ENCODE measurements at places on chromosomes 6 and 20. TPM values are rescaled to one million over a fixed set of nuclear protein-coding genes. Genes with fewer than 3 reads are reported as not detected.
A peak's percentile ranks its signal among the peaks of the same experiment; 100 is the strongest.

GNMT gene
- 3.0 TPM for total RNA-seq

OR2H2 gene
- total RNA-seq: not detected

RIPOR2 gene
- 48.4 TPM for total RNA-seq

HLA-DQA1 gene
- total RNA-seq: 352 TPM

RHAG gene
- 2.8 TPM for total RNA-seq

NHSL1 gene
- total RNA-seq: 0.85 TPM

SPATA25 gene
- 3.1 TPM for total RNA-seq

FKBP5 gene
- total RNA-seq: 34.2 TPM

GTSF1L gene
- total RNA-seq: 0.14 TPM

ANKRD6 gene
- 10.6 TPM for total RNA-seq

CDH4 gene
- total RNA-seq: 0.61 TPM

SYCP2L gene
- 0.99 TPM for total RNA-seq

- H3K36me3 ChIP-seq: no peaks in the 10 kb centered on the region
- H3K4me1 ChIP-seq: peaks cover 4% of the 10 kb centered on the region
- no peak overlapping the region for H3K4me3 ChIP-seq
- H3K27ac ChIP-seq: no peak overlapping the region
- H3K27me3 ChIP-seq: no peaks in the 10 kb centered on the region
Observed at GRCh38 chr6:119174879-119175817, 96.7 kb upstream of the FAM184A start.

DNA sequence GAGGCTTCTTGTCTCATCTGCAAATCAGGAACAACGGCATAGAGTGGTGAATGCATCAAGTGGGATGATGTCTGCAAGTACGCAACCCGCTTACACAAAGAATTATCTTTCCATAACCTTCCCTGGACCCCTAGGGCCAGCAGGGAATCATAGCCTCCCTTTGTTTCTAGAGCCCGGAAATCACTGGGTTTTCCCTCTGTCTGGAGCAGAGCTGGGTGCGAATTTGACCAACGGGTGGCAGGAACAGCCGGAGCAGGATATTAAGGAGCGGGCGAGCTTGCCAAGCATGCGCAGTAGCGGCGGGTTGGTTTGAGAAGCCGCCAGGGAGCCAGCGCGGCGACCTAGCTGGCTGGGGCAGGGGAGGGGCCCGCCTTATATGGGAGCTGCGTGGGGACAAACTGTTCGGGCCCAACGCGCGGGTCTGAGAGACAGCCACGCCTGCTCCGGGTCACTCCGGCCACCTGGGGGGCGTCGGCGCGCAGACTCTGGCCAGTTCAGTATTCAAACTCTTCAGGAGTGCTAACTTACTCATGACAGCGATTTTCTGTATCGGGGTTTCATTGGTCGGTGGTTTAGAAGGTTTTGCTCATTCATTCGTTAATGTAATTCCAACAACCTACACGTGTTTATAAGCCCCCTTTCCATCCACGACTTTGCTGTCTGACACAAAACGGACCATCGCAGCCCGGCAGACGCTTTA lies 1.6 kb upstream of the KIF16B start:
- DNase-seq: peak; percentile 74
- H3K27me3 ChIP-seq: peaks cover 17% of the 10 kb centered on the region
- peaks cover 18% of the 10 kb centered on the region for H3K4me1 ChIP-seq
- H3K36me3 ChIP-seq: no peaks in the 10 kb centered on the region
- no peak overlapping the region for H3K27ac ChIP-seq

DNA sequence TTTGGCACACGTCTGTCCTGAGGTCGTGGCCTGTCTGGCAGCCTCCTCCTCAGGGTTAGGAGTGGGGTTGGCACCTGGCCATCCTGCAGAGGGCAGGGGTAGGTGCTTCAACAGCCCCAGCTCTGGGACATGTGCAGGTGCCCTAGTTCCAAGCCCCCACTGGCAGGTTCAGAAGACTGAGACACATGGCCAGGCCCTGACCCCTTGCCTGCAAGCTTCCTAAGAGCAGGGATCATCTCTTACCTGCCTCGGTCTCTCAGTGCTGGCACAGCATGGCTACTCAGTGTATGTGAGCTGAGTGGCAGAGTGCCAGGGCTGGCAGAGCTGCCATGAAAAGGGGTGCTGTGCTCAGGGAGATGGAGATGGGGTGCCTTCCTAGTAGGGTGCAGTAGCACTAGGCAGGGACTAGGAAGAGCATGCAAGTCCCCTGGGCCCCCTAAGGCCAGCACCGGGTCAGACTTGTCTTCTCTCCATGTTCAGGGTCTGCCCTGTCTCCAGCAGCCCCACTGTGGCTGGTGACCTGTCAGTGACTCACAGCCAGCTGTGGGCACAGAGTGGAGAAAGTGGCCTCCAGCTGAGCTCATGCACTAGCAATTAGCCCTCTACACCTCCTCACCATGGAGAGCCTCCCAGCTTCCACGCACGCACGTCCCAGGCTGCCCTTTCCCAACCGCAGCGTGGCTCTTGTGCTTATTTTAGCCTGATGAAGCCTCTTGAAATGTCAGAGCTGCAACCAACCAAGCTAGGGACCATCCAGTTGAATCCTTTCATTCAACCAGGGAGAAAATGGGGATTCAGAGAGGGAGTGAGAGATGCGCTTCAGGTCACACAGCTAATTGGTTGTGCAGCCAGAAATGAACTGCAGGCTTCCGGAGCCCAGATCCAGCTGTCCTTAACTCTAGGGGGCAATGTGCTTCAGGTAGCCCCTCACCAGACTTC lies 116.6 kb downstream of the MRPL14 start:
- peaks cover 2% of the 10 kb centered on the region for H3K27me3 ChIP-seq
- H3K4me1 ChIP-seq: no peaks in the 10 kb centered on the region
- no peak overlapping the region for H3K27ac ChIP-seq
- H3K36me3 ChIP-seq: no peaks in the 10 kb centered on the region
- no peak overlapping the region for H3K4me3 ChIP-seq

- no peaks in the 10 kb centered on the region for H3K36me3 ChIP-seq
- H3K27ac ChIP-seq: no peak overlapping the region
- no peaks in the 10 kb centered on the region for H3K27me3 ChIP-seq
Observed at GRCh38 chr6:63926258-63926780, 290.7 kb downstream of the PHF3 start.

DNA sequence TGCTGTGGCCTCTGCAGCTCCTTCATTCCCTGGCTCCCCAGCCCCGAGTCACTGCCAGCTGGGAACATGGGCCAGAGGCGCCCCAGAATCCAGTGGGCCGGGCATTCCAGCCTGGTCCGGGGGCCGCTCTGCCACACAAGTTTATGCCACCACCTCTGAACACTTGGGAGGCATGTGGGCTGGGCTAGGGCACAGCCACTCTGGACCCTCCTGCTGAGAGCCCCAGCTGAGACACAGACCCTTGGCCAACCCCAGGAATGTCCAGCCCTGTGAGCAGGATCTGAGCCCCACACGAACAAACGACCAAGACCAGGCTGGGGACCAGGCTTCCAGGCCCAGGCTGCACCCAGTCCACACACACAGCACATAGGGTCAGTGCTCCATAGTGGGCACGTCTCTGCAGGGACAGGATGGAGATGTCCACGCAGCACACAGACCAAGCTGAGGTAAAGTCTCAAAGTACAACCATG lies 33.0 kb downstream of the YTHDF1 start:
- H3K4me1 ChIP-seq: no peaks in the 10 kb centered on the region
- no peak for DNase-seq
- no peaks in the 10 kb centered on the region for H3K36me3 ChIP-seq
- H3K27me3 ChIP-seq: peaks cover 32% of the 10 kb centered on the region

DNA sequence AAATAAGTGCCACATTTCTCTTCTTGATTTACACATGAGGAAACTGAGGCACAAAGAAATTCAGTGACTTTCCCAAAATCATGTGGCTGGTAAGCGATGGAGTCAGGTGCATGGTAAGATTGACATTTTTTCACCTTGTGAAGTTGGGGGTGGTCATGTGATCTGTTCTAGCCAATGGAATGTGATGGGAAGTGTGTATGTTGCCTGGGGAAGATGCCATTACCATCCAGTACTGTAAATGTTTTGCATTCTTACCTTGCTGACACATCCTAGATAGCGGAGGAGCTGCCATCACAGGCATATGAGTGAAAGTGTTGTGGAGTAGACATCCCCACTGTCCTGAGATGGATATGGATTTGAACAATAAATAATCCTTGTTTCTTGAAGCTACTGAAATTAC lies 499.6 kb upstream of the SULF2 start:
- no peaks in the 10 kb centered on the region for H3K36me3 ChIP-seq
- H3K4me3 ChIP-seq: no peak overlapping the region
- H3K4me1 ChIP-seq: no peaks in the 10 kb centered on the region
- H3K27me3 ChIP-seq: no peaks in the 10 kb centered on the region

DNA sequence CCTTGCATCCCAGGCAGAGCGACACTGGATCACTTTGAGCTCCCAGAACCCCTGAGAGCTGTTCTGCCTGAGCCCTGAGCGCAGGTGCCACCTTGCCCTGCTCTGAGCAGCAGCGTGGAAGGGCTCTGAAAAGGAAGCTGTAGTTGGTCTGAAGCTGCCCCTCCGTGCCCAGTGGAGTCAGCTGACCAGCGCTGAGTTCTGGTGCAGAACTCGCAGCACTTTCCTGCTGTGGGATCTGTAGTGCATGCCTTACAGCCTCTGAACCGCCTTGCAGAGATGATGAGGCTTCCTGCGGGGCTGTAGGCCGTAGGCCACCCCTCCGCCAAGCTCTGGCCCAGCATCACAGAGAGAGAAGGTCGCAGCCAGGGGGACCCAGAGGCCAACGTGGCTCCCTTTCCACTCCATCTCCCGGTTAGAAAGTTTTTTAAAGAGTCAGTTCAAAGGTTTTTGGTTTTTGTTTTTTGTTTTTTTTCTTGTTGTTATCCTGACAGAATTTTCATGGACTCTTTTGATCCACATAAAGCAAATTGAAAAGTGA lies 158.3 kb upstream of the CST7 start:
- no peaks in the 10 kb centered on the region for H3K4me1 ChIP-seq
- no peak overlapping the region for H3K27ac ChIP-seq
- H3K4me3 ChIP-seq: no peak overlapping the region
- no peak for DNase-seq

DNA sequence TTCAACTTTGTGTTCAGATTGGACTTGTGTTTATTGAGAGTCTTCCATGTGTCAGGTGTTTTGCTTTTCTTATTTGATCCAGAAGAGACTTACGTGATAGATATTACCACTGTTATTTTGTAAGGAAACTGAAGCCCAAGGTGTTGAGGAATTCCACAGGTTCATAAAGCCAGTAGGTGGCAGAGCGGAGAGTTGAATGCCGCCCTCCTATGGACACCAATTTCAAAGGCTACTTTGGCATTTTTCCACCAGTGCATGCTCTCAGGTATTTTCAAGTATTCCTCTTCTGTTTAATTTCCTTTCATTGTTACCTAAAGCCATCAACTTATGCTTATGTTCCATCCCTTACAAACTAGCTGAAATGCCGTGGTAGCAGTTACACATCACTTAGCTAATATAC lies 14.0 kb upstream of the COL10A1 start:
- no peaks in the 10 kb centered on the region for H3K4me1 ChIP-seq
- no peaks in the 10 kb centered on the region for H3K36me3 ChIP-seq
- H3K27me3 ChIP-seq: no peaks in the 10 kb centered on the region
- no peak overlapping the region for H3K27ac ChIP-seq

GRCh38 chr20:37914367-37914671 lies 11.4 kb downstream of the VSTM2L start:
- H3K4me1 ChIP-seq: peaks cover 3% of the 10 kb centered on the region
- no peak overlapping the region for H3K27ac ChIP-seq
- no peak overlapping the region for H3K4me3 ChIP-seq
- no peaks in the 10 kb centered on the region for H3K36me3 ChIP-seq

DNA sequence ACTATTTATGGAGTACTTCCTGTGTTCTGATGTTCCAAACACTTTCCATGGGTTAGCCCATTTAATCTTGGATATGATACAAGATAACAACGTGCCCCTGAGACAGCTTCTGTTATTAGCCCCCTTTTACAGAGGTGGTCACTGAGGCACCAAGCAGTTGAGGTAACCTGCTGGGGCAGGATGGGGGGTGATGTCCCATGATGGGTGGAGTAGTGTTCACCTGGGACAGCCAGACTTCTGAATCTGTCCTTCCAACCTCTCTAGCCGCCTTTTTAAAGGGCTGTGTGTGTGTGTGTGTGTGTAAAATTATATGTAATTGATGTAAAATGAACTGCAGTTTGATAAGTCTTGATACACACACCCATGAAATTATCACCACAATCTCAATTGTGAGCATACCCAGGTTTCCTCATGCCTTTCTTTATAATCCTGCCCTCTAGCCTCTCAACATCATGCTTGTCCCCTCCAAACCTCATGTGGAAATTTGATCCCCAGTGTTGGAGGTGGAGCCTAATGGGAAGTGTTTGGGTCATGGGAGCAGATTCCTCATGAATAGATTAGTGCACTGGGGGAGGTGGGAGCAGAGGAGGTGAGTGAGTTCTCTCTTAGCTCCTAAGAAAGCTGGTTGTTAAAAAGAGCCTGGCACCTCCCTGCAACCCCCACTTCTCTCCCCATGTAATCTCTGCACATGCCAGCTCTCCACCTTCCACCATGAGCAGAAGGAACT lies 39.2 kb downstream of the PLAGL2 start:
- no peaks in the 10 kb centered on the region for H3K27me3 ChIP-seq
- no peak for DNase-seq
- H3K4me3 ChIP-seq: no peak overlapping the region
- H3K27ac ChIP-seq: no peak overlapping the region
- H3K36me3 ChIP-seq: peaks cover 31% of the 10 kb centered on the region

- no peak for DNase-seq
- no peak overlapping the region for H3K27ac ChIP-seq
- peaks cover 12% of the 10 kb centered on the region for H3K36me3 ChIP-seq
- no peak overlapping the region for H3K4me3 ChIP-seq
- no peaks in the 10 kb centered on the region for H3K27me3 ChIP-seq
Observed at GRCh38 chr6:100633096-100633777, 168.5 kb upstream of the SIM1 start.

- DNase-seq: no peak
- no peak overlapping the region for H3K27ac ChIP-seq
- no peaks in the 10 kb centered on the region for H3K27me3 ChIP-seq
- H3K4me1 ChIP-seq: no peaks in the 10 kb centered on the region
- H3K4me3 ChIP-seq: no peak overlapping the region
Observed at GRCh38 chr6:74689601-74690000, 516.3 kb downstream of the COL12A1 start.

DNA sequence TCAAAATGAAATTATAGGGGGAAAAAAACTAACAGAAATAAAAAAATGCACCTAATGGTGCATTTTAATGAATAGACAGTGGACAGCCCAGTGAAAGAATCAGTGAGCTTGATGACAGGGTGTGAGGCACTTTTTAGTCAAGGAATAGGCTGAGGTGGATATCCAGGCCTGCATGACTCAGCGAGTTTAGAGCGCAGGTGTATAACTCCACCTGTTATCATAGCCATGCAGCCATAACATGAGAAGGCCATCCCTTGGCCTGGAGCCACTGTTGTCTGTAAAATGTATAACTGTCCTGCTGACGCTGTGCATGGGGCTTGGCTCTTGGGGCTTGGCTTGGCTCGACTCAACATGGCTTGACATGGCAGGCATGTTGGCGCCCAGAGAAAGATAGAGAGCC lies 331.5 kb upstream of the NOX3 start:
- no peaks in the 10 kb centered on the region for H3K27me3 ChIP-seq
- no peak overlapping the region for H3K4me3 ChIP-seq
- H3K36me3 ChIP-seq: no peaks in the 10 kb centered on the region
- H3K4me1 ChIP-seq: no peaks in the 10 kb centered on the region
- H3K27ac ChIP-seq: no peak overlapping the region

- no peaks in the 10 kb centered on the region for H3K36me3 ChIP-seq
- H3K27ac ChIP-seq: no peak overlapping the region
- H3K27me3 ChIP-seq: no peaks in the 10 kb centered on the region
- H3K4me1 ChIP-seq: no peaks in the 10 kb centered on the region
- no peak for DNase-seq
- no peak overlapping the region for H3K4me3 ChIP-seq
Observed at GRCh38 chr20:15818651-15819071, 754.6 kb downstream of the KIF16B start.

- H3K27ac ChIP-seq: no peak overlapping the region
- peak overlapping the region; percentile 81 for H3K4me3 ChIP-seq
- DNase-seq: no peak
- no peaks in the 10 kb centered on the region for H3K36me3 ChIP-seq
- H3K4me1 ChIP-seq: peaks cover 43% of the 10 kb centered on the region
Observed at GRCh38 chr6:26269531-26270485, 95.2 kb upstream of the BTN3A2 start.
